CD14-positive monocyte (primary cell): ENCODE measurements at places on chromosomes 16 and 17. TPM values are rescaled to one million over a fixed set of nuclear protein-coding genes. Genes with fewer than 3 reads are reported as not detected.

The MAF gene
- 0.03 TPM for polyA plus RNA-seq

The GPR139 gene
- not detected for polyA plus RNA-seq

The SEC14L1 gene
- polyA plus RNA-seq, result 43.2 TPM

The ABHD15 gene
- 4.3 and 4.6 TPM in 2 replicates for polyA plus RNA-seq

The FASN gene
- polyA plus RNA-seq, result 8.4 and 11.7 TPM in 2 replicates

The KRTAP4-9 gene
- not detected for polyA plus RNA-seq

The HOXB6 gene
- not detected for polyA plus RNA-seq

The GRB7 gene
- polyA plus RNA-seq, result not detected in 2 replicates

The CLEC10A gene
- polyA plus RNA-seq, result 22.7 TPM

The TBC1D26 gene
- polyA plus RNA-seq, result not detected

The PRSS33 gene
- not detected for polyA plus RNA-seq

The CPD gene
- 32.2 TPM for polyA plus RNA-seq

The TM4SF5 gene
- not detected in 2 replicates for polyA plus RNA-seq

The KIF2B gene
- not detected for polyA plus RNA-seq

The KCNJ2 gene
- 2.0 TPM for polyA plus RNA-seq

The CLEC18A gene
- polyA plus RNA-seq, result not detected

The BAIAP2 gene
- 8.6 TPM for polyA plus RNA-seq

The HS3ST2 gene
- polyA plus RNA-seq, result not detected

The SOST gene
- polyA plus RNA-seq, result not detected

The ABCA10 gene
- polyA plus RNA-seq, result 0.08 TPM

The CCL17 gene
- not detected for polyA plus RNA-seq

The MPP3 gene
- polyA plus RNA-seq, result 0.59 and 1.5 TPM in 2 replicates

The HSD17B2 gene
- not detected for polyA plus RNA-seq

The MYCBPAP gene
- polyA plus RNA-seq, result 0.18 TPM in 1 of 2 replicates, not detected in the other

The EPX gene
- polyA plus RNA-seq, result not detected

The ITPRIPL2 gene
- 7.5 and 7.9 TPM in 2 replicates for polyA plus RNA-seq

The STH gene
- polyA plus RNA-seq, result not detected in 2 replicates

The CETP gene
- polyA plus RNA-seq, result 2.1 TPM

The DVL2 gene
- 7.0 TPM for polyA plus RNA-seq

The MYADML2 gene
- not detected for polyA plus RNA-seq

The MAPT gene
- not detected for polyA plus RNA-seq

The SLFN5 gene
- polyA plus RNA-seq, result 5.3 TPM

The STXBP4 gene
- polyA plus RNA-seq, result 0.27 TPM

The KCNH4 gene
- polyA plus RNA-seq, result not detected

The SLC5A10 gene
- 0.17 and 0.38 TPM in 2 replicates for polyA plus RNA-seq

The KDM6B gene
- polyA plus RNA-seq, result 0.44 TPM

The SYNRG gene
- polyA plus RNA-seq, result 17.5 TPM

The CRHR1 gene
- polyA plus RNA-seq, result not detected

The HBQ1 gene
- not detected in 2 replicates for polyA plus RNA-seq

The LGALS3BP gene
- polyA plus RNA-seq, result 12.0 TPM

The ALDH3A1 gene
- polyA plus RNA-seq, result not detected in 2 replicates

The CDRT15L2 gene
- polyA plus RNA-seq, result not detected in 2 replicates

The RPS2 gene
- polyA plus RNA-seq, result 1,849 and 3,214 TPM in 2 replicates

The KRT9 gene
- polyA plus RNA-seq, result not detected

The PPP1R27 gene
- 0.22 TPM for polyA plus RNA-seq

The TERB1 gene
- polyA plus RNA-seq, result not detected

The GJD3 gene
- polyA plus RNA-seq, result not detected in 2 replicates

The TMEM208 gene
- 45.4 and 51.6 TPM in 2 replicates for polyA plus RNA-seq

The TNP2 gene
- polyA plus RNA-seq, result not detected

The SUPT4H1 gene
- polyA plus RNA-seq, result 93.8 and 144 TPM in 2 replicates

The TAT gene
- not detected for polyA plus RNA-seq

The DOC2B gene
- 0.01 and 0.19 TPM in 2 replicates for polyA plus RNA-seq

The TENT4B gene
- 5.2 and 9.0 TPM in 2 replicates for polyA plus RNA-seq

The MLKL gene
- polyA plus RNA-seq, result 37.8 TPM

The PRSS21 gene
- 2.1 TPM for polyA plus RNA-seq

The EFCAB5 gene
- polyA plus RNA-seq, result 0.04 TPM in 1 of 2 replicates, not detected in the other
